ENCODE measurements at places on chromosomes 4 and X.

- DNase-seq: no peak
Measured at GRCh38 chr4:134905061-134905460, 703.5 kb upstream of the PABPC4L start.

GRCh38 chr4:152143806-152144205 is 383.0 kb upstream of the GATB start:
- DNase-seq: no peak

GRCh38 chr4:151469970-151470369 is 61.0 kb downstream of the FHIP1A start:
- no peak for DNase-seq

DNA sequence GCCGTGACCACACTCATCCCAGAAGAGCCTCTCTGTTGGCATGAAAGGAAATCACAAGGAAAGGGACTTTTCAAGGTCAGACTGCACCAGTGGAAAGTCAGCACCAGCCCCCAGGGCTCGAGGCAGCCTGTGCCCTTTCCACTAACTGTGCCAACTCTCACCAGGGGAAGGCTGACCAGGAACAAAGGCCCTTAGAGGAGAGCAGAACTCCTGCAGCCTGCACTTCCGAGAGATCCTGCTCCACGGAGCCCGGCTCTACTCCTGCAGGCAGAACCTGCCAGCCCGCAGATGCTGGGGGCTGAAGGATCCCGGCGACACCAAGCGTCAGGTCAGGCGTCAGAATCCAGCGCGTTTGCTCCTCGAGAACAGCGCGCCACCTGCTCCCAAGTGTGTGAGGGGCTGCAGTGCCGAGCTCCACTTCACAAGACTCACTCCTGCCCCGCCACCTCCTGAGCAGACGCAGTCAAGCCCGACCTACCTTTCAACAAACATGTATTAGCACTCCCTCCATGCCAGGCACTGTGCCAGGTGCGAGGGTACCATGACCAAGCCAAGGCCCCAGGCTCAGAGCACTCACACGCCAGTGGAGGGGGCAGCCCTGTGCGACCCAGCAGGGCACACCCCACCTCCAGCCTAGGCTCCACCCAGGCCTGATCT is 13.6 kb upstream of the HELT start:
- no peak for DNase-seq

DNA sequence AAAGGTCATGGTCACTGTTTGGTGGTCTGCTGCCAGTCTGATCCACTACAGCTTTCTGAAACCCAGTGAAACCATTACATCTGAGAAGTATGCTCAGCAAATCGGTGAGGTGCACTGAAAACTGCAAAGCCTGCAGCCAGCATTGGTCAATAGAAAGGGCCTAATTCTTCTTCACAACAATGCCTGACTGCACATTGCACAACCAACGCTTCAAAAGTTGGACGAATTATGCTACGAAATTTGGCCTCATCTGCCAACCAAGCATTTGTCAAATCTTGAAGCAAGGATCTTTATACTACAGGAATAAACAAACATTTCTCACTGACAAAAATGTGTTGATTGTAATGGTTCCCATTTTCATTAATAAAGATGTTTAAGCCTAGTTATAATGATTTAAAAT is 90.4 kb downstream of the EIF4E start:
- DNase-seq: no peak

GRCh38 chr4:128461291-128462102 is 173.9 kb upstream of the PGRMC2 start:
- DNase-seq: peak; percentile 27

GRCh38 chrX:40320819-40321218 is 223.1 kb upstream of the BCOR start:
- no peak for DNase-seq

- DNase-seq: no peak
Measured at GRCh38 chrX:18415386-18415785, 10.0 kb upstream of the CDKL5 start.

GRCh38 chr4:158728236-158728635 is 5.0 kb upstream of the PPID start:
- no peak for DNase-seq

DNA sequence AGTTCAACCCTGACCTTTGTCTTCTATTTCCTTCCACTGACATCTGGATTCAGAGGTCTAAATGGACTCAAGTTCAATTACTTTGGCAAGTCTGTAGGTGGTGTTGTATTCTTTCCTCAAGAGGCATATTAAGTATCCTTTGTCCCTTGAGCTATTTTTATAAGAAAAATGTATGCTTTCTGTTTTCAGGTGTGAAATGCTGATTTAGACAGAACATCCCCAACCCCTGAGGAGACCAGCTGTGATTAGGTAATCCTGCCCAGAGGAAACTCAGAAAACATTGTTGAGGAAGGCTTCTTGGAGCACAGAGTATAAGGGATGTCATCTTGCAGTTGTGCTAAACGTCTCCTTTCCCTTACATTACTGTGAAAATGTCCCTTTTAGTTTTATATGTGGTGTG is 46.6 kb upstream of the EGFL6 start:
- DNase-seq: no peak

- peak; percentile 97 for DNase-seq
Measured at GRCh38 chr4:10018818-10019461, 2.4 kb downstream of the SLC2A9 start.

GRCh38 chr4:69497076-69497475 is 1.4 kb upstream of the UGT2B4 start:
- DNase-seq: no peak

DNA sequence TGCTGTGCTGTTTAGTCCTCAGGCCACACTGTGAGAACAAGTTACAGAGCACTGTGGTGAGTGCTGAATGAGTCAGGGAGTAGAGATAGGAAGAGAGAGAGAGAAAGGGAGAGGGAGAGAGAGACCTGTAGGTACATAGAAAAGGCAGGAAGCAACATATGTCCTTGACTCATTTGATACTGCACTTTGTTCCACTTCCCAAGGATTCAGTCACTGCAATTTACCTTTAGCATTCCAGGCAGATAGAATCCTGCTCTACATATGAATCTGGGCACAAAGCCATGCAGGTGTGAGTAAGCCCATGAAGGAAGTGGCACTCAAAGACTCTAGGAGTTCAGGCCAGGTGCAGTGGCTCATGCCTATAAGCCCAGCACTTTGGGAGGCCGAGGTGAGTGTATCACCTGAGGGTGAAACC is 1.0 kb upstream of the DAPP1 start:
- no peak for DNase-seq

GRCh38 chr4:76016393-76016792 is 6.9 kb downstream of the CXCL10 start:
- DNase-seq: no peak

GRCh38 chrX:9493936-9494335 is 29.1 kb downstream of the TBL1X start:
- DNase-seq: no peak

DNA sequence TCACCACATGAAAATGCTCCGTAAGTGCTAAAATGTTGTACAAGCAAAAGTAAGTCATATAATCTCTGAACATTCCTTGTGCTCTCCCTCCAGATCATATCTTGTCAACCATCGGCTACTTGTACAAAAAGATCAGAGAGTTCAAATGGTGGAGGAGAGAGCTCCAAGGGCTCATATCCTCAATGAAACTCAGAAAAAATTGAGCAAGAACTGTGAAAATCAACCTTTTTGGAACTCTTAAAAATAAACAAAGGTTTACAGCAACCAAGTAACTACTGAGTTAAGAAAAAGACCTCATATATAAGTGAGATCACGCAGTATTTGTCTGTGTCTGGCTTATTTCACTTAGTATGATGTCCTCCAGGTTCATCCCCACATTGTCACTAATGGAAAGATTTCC is 63.2 kb downstream of the TEX13C start:
- no peak for DNase-seq

DNA sequence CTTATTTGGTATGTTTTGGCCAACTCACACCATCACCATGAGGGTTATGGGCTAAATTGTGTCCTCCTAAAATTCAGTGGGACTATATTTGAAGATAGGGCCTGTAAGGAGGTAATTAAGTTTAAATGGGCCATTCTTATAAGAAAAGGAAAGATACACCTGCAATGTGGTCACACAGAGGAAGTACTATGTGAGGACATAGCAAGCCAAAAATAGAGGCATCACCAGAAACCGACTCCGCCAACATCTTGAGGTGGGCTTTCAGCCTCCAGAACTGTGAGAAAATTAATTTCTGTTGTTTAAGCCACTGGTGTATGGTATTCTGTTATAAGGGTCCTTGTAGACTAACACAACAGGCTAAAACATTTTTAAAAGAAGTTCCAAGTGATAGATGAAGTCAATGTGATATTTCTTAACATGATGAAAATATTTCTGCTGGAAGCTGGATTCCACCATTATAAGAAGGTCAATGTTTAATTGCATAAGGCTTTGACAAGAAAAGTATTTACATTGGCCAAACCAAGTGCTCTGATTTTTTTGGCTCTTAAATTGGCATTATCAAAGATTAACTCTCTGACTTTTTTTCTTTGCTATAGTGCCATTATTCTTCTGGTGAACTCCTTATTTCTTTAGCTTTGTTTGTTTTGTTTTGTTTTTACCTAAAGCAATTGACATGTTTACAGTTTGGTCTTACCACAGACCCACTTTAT is 540.9 kb downstream of the PPARGC1A start:
- no peak for DNase-seq

DNA sequence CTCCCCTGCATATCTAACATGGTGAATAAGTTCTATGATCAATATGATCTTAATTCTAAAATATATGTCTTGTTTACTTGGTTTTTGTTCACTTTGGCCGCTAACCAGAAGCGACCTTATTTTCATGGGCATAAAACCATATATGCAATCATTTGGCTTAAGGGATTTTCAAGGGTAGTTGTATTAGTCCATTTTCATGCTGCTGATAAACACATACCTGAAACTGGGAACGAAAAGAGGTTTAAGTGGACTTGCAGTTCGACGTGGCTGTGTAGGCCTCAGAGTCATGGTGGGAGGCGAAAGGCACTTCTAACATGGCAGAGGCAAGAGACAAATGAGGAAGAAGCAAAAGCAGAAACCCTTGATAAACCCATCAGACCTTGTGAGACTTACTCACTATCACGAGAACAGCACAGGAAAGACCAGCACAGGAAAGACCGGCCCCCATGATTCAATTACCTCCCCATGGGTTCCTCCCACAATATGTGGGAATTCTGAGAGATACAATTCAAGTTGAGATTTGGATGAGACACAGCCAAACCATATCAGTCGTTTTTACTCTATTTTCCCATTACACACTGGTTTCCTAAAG is 114.3 kb upstream of the CPEB2 start:
- DNase-seq: peak; percentile 17

- no peak for DNase-seq
Measured at GRCh38 chr4:18105030-18106011, 83.8 kb upstream of the LCORL start.

- no peak for DNase-seq
Measured at GRCh38 chrX:38891641-38892413, 90.6 kb downstream of the MID1IP1 start.

GRCh38 chr4:181046809-181047208 is 1196.4 kb upstream of the TENM3 start:
- DNase-seq: no peak

- DNase-seq: no peak
Measured at GRCh38 chrX:40855411-40855810, 120.1 kb upstream of the MED14 start.

GRCh38 chr4:184408684-184409081 is 65.7 kb downstream of the IRF2 start:
- no peak for DNase-seq

DNA sequence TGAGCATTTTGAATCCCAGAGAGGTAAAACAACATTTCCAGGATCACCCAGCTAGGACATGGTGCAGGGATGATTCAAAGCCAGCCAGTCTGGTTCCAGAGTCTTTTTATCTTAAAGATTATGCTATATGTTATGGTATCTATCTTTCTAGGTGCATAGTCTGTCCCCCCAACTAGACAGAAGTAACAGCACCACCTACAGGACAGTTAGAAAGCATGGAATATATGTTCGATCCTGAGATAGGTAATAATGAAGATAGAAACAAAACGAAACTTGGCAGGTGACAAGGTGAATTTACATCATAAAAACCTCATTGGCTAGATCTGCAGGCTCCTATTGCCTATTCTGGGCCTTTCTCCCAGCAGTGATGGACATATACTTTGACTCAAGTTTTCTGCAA is 723.2 kb downstream of the SMARCA1 start:
- peak; percentile 8 for DNase-seq

GRCh38 chr4:139392797-139393196 is 61.1 kb upstream of the RAB33B start:
- DNase-seq: no peak

DNA sequence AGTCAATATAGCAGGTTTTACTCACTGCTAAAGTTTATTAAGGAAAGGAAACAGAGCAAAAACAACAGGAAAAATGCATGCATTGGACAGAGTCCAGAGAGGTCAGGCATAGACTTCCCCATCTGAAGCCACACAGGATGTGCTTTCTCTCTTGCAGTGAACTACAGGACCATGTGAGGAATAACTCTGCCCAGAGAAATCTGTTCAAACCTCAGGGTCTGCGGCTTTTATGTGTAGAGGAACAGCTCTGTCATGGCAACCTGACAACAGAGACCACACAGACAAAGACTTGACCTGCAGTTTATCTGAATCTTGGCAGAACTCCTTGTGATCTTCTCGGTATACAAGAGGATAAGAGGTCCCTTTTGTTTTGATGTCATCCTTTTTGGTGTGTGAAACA is 46.3 kb upstream of the LONRF3 start:
- no peak for DNase-seq

GRCh38 chr4:189265515-189265914 is 675.2 kb upstream of the FRG1 start:
- DNase-seq: no peak

DNA sequence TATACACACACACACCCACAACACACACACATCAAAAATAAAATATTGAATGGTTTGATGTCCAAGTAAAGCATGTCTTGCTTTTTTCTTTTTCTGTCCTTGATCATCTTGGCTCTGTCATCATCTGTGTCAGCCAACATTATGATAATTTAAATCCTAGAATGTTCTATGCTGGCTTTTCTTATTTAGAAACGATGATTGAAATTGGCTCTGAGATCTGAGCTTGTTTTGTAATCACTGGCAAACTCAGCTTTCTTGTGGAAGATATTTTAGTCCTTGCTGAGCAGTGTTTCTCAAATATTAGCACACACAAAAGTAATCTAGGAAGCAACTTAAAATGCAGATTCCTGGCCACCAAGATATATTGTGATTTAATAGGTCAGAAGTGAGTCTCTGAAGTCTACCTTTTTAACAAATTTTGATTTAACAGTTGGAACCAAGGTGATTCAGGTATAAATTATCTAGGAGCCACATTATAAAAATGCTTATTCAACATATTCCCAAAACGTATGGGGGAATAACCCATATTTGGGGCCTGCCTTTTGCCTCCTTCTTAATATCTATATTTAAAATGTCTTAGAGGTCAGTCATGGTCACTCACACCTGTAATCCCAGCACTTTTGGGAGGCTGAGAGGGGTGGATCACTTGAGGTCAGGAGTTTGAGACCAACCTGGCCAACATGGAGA is 24.0 kb upstream of the DSPP start:
- DNase-seq: no peak

GRCh38 chrX:10945498-10945897 is 165.6 kb upstream of the HCCS start:
- no peak for DNase-seq

GRCh38 chr4:1208970-1209704 is 36.8 kb upstream of the SPON2 start:
- no peak for DNase-seq

GRCh38 chr4:21710179-21710835 is 238.3 kb downstream of the KCNIP4 start:
- no peak for DNase-seq
